ENCODE measurements at places on chromosomes 16 and 17.

DNA sequence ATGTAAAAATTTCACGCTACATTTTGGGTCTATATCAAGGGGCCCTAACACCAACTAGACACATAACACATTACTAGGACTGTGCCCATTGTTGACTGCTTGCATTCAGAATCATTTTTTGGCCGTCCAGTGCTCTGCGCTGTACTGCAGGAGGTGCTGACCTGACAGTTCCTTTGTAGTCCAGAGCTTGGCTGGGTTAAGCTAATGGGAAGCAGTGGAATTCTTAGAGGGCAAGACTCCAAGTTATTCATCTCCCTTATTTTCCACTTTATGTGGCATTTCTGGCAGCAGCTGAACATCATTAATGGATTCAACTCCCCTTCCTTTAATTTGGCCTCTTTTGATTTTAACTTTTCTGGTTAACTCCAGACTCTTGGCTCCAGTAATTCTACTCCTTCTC lies 351.7 kb downstream of the CDH8 start:
- DNase-seq = no peak

- DNase-seq = no peak
Observed at GRCh38 chr16:74830648-74831047, 56.0 kb upstream of the FA2H start.

DNA sequence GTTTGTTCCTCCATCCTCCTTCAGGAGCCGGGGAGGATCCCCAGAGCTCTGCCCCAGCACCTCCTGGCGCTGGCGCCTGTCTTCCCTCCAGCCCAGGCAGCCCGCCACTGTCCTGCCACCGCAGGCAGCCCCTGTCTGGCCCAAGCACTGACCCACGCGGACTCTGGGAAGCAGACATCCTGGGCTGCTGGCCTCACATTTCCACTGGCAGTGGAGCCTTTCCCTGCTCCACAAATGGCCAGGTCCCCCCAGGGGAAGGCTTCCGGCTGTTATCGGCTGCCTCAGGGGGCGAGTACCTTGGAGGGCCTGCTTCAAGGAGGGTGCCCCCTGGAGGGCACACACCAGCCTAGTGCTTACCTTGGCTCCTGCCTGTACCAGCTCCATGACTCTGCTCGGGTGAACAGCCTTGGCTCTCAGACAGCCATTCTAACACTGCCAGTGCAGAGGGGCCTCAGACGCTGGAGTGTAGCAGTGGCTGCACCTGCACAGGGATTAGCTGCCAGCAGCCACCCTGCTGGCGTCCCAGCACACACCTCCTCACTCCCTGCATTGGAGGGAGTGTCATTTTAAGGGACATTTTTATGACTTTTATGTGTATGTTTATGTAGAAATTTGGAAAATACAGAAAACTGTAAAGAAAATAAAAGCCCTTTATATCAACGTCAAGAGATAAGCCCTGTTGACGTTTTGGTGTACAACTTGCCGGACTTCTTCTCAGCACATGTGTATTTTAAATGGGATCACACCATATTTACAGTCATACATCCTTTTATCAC lies 21.0 kb downstream of the ACE start:
- DNase-seq = no peak

GRCh38 chr17:15268461-15268860 lies 3.3 kb upstream of the PMP22 start:
- DNase-seq = no peak

GRCh38 chr17:42378959-42379594 lies 9.2 kb downstream of the STAT3 start:
- DNase-seq = no peak

Measured in epithelial cell of prostate (primary cell).